ENCODE measurements at places on chromosomes 11 and 22. TPM values are rescaled to one million over a fixed set of nuclear protein-coding genes. Genes with fewer than 3 reads are reported as not detected.

The MICAL2 gene
- total RNA-seq = 52.1 TPM

The CATSPER1 gene
- 4.6 TPM for total RNA-seq

The MMP27 gene
- total RNA-seq = not detected

DNA sequence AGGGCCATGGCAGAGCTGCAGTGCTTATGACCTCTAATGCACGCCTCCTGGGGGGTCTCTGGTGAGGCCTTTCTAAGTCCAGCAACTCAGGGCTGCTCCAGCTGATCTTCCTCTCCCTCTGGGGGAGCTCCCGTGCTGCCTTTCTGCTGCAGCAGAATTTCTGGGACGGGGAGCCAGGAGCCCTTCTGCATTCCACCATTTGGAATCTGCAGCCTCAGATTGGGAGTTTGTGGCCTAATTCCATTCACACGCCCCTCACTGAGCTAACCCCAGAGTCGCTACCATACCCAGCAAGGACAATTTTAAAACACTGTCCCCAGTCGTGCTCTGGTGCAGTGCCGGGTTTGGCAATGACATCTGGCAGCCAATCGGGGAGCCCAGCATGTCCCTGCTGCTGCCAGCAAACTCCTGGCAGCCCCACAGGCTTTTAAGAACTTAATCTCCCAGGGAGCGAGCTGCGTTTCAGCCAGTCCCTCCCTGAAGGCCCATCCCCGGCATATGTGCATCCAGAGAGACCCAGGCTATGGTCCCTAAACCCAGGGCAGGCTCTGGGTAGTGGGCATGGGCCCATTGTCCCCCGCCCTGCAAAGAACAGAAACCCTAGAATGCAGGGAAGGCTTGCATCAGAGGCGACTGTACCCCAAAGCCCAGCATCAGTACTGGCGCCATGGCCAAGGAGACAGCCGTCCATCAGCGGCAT is 4.7 kb downstream of the SHANK2 start:
- no peak for DNase-seq

GRCh38 chr11:77783025-77783424 is 37.5 kb downstream of the RSF1 start:
- no peak for DNase-seq

DNA sequence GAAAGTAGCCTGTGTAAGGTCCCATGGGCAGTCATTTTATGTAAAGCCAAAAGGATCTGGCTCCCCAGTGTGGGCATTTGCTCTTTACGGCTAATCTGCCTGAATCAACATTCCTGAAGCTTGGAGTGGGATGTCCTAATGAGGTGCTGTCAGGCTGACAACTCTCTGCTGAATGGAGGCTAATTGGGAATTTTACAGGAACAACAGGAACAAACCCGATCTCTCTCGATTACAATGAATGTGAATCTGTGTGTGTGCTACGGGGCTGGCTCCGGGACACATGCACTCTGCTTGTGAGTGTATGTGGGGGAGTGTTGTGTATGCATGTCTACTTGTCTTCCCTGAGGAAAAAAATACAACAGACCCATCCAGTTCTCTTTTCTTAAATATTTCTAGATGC is 415.2 kb downstream of the TENM4 start:
- no peak for DNase-seq

DNA sequence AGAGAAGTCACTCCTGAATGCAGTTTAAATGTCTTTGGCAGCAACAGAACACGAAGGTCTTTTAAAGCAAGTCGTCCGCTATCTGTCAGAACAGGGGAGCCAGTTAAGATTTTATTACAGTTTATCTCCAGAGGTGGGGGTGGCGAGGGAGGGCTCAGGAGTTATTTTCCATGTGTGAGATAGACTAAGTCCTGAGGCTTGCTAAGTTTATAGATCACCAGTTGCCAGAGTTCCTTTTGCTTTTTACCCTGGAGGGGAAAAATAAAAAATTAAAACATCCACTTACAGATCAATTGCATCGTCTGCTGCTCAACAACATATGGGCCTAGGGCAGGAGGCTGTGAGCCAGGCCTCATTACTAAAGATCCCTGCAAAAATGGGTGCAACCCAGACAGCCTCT is 90.7 kb downstream of the SNX19 start:
- no peak for DNase-seq

- DNase-seq = no peak
Observed at GRCh38 chr22:26399289-26399688, 29.8 kb upstream of the ASPHD2 start.

- no peak for DNase-seq
Observed at GRCh38 chr11:110410651-110411050, 19.1 kb upstream of the FDX1 start.

DNA sequence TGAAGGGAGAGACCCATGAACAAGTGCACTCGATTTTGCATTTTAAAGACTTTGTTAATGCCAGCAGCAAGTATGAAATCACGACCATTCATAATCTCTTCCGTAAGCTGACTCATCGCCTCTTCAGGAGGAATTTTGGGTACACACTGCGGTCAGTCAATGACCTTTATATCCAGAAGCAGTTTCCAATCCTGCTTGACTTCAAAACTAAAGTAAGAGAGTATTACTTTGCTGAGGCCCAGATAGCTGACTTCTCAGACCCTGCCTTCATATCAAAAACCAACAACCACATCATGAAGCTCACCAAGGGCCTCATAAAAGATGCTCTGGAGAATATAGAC is 5.9 kb downstream of the SERPIND1 start:
- no peak for DNase-seq

- no peak for DNase-seq
Observed at GRCh38 chr22:45916515-45916914, 60.4 kb downstream of the WNT7B start.

DNA sequence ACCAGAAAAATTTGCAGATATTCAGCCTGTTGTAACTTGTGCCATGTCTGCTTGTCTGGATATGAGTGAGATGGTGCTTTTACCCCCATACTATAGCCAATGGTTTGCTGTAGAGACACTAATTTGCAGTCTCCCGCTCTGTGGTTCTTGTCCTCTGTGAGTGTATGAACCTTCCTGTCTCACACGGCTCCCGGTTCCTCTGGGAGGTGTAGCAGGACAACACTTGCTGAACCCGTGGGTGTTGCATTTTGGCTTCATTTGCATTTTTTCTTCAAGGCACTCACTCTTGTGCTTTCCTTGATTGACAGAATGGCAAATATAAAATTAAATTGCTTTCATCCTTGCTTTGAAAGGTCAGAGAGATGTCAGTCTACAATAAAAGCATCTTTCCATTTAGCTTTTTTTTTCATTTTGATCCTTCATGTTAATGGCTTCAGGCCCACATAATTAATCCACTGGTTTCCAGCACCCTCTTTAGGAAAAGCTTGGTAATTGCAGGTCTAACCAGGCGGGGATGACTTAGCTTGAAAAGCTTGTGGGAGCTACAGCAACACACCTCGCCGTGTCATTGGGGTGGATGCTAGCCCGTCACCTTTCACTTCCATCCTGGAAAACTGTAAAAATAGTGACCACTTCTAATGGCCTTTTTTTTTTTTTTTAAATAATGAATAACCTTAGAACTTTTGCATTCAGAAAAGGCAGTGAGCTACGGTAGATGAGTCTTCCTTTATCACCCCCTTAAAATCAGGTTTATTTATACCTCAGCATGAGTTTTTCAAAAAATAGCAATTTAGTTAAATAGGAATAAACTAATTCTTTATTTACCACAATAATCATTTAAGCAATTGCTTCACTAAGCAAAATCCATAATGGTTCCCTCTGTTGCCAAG is 27.4 kb upstream of the ST14 start:
- peak; percentile 44 for DNase-seq

DNA sequence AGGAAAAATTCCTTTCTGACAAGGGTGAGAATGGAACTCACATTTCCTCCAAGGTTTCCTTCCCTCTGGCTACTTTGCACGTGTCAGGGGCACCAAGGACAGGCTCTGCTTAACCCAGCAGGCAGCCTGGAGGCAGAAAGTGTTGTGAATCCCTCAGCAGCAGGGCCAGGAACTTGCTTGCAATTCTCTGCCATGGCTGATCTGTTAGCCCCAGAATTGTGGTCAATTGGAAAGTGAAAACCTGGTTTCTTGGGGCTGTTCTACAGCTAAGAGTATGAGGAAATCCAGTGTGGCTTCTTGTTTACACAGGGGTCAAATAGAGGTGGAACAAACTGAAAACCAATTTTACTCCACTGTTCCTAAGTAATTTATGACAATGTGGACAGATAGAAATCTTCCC is 38.3 kb upstream of the CEP295 start:
- DNase-seq = peak; percentile 44

DNA sequence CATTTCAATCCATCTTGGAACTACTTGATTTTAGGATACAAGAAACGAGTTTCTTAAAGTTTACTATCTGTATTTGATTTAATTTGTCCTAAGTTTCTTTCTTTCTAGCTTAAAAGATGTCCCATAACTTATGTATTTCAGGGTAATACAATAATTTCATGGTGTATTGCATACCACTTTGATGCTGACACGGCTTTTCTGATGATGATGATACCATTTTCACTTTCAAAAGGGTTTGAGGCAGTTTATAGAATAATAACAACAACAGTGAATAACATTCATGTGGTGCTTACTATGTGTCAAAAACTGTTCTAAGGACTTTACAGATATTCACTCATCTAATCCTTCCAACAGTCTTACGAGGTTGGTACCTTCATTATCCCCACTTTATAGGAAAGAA is 33.2 kb upstream of the POU2AF1 start:
- no peak for DNase-seq

Data from H4 (cell line).